ENCODE measurements at places on chromosomes 6 and 20. TPM values are rescaled to one million over a fixed set of nuclear protein-coding genes. Genes with fewer than 3 reads are reported as not detected.

The EBF4 gene
- not detected for total RNA-seq

The ZCCHC3 gene
- 12.7 TPM for total RNA-seq

The SESN1 gene
- total RNA-seq, result 14.7 TPM

The TMEM217 gene
- 2.4 TPM for total RNA-seq

The ZNF831 gene
- not detected for total RNA-seq

The RAMACL gene
- total RNA-seq, result 2.0 TPM

The TINAG gene
- total RNA-seq, result not detected

The TFAP2D gene
- total RNA-seq, result not detected

The FAM217A gene
- total RNA-seq, result not detected

The RALY gene
- 68.3 TPM for total RNA-seq

The SS18L1 gene
- 12.7 TPM for total RNA-seq

The NOP56 gene
- total RNA-seq, result 168 TPM

The ISM1 gene
- 3.3 TPM for total RNA-seq

The BPIFB1 gene
- not detected for total RNA-seq

The RAET1L gene
- total RNA-seq, result not detected

The LKAAEAR1 gene
- 0.36 TPM for total RNA-seq

The PAQR8 gene
- 86.4 TPM for total RNA-seq

The PLN gene
- not detected for total RNA-seq

The SLC17A9 gene
- total RNA-seq, result 5.3 TPM

The BAK1 gene
- total RNA-seq, result 36.0 TPM

The UBD gene
- total RNA-seq, result 48.2 TPM

The FERMT1 gene
- total RNA-seq, result under 0.01 TPM

The THBS2 gene
- total RNA-seq, result 17.4 TPM

The ILRUN gene
- total RNA-seq, result 34.4 TPM

The XKR7 gene
- not detected for total RNA-seq

The SYCP2L gene
- total RNA-seq, result 0.69 TPM

The SLC17A2 gene
- total RNA-seq, result not detected

The ARMC2 gene
- 3.4 TPM for total RNA-seq

The HECA gene
- total RNA-seq, result 12.0 TPM

The WFDC13 gene
- not detected for total RNA-seq

The THBD gene
- total RNA-seq, result 0.93 TPM

The GPX5 gene
- total RNA-seq, result not detected

The BHLHE23 gene
- not detected for total RNA-seq

The CPNE5 gene
- total RNA-seq, result under 0.01 TPM

The CDKN1A gene
- total RNA-seq, result 115 TPM

The CST3 gene
- total RNA-seq, result 102 TPM

The OXT gene
- total RNA-seq, result not detected

The CRNKL1 gene
- 32.3 TPM for total RNA-seq

The TCP11 gene
- total RNA-seq, result not detected

The SIRPB1 gene
- 2.5 TPM for total RNA-seq

The FKBP1A gene
- total RNA-seq, result 206 TPM

The FOXF2 gene
- 4.7 TPM for total RNA-seq

The CCM2L gene
- not detected for total RNA-seq

The RFX6 gene
- not detected for total RNA-seq

The POFUT1 gene
- total RNA-seq, result 37.8 TPM

The OR12D3 gene
- not detected for total RNA-seq

The EYA2 gene
- total RNA-seq, result not detected

The SPACA1 gene
- total RNA-seq, result not detected

The PTPRT gene
- not detected for total RNA-seq

The LPIN3 gene
- total RNA-seq, result 8.9 TPM

Data from melanocyte of skin (primary cell).